ENCODE measurements at places on chromosomes 4 and X. TPM values are rescaled to one million over a fixed set of nuclear protein-coding genes. Genes with fewer than 3 reads are reported as not detected.

GRCh38 chr4:43481526-43481925 is 589.0 kb downstream of the GRXCR1 start:
- DNase-seq, result no peak

DNA sequence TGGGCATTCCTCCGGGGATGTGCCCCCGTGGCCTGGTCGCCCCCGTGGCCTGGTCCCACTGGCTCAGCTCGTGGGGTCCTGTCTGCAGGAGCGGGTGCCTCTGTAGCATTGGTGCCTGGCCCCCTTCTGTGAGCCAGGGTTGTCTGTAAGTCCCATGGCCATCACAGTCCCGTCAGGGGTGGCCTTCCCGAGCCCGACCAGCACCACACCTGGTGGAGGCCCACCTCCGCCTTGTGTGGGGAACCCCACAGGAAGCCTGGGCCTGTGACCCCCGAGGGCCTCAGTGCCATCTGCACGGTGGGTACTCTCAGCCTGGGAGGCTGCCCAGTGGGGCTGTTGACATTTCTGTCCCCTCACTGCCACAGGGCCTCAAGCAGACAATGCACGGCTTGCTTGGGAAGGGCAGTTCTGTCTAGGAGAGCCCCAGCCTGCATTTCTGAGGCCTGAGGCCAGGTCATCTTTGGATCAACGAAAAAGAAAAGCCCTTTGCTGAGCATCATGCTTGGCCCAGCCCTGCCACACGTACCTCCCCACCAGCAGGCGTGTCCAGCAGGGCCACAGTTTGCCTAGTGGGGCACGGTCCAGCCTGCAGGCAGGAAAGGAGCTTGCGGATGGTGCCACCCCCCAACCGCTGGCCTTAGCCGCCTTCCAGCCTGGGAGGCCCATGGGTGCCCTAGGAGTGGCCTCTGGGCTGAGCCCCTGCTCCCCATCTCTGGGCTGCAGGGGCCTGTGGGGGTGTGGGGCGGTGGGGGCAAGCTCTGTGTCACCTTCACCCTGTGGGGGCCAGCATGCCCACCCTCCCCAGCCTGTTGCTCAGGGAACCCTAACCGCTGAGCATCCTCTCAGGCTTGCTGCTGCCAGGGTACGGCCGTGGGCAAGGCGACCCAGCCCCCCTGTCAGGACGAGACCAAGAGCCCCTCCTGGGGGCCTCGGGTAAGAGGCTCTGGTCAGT is 23.2 kb downstream of the NKX1-1 start:
- no peak for DNase-seq

- no peak for DNase-seq
Measured at GRCh38 chr4:165111906-165112367, 723 bp downstream of the TMEM192 start.

GRCh38 chr4:154001193-154001592 is 212.3 kb upstream of the SFRP2 start:
- no peak for DNase-seq

MAP7D3 gene
- 15.7 TPM for polyA plus RNA-seq

- DNase-seq, result no peak
Measured at GRCh38 chr4:174222266-174222872, 61.1 kb downstream of the FBXO8 start.

DNA sequence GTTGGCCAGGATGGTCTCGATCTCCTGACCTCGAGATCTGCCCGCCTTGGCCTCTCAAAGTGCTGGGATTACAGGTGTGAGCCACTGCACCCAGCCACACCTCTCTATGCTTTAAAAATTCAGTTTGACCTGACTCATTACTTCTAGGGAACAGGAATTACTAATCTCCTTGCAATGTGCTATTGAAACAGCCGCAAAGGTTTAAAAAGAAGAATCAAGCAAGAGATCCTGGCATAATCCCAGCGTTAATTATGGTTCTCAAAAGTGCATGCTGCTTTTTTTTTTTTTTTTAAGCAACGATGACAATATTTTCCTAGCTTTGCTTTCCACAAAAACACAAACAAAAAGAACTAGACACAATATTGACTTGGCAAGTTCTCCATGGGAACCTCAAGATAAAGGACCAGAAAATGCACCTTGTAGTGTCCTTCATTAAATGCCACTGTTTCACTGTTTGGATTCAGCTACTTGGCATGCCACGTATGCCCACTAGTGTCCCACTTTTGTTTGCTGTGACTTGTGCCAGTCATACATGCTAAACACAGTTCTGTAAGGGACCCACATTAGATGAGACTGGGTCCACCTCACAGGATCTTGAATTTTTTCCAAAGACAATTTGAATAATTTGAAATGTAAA is 112.6 kb upstream of the PPARGC1A start:
- no peak for DNase-seq

DNA sequence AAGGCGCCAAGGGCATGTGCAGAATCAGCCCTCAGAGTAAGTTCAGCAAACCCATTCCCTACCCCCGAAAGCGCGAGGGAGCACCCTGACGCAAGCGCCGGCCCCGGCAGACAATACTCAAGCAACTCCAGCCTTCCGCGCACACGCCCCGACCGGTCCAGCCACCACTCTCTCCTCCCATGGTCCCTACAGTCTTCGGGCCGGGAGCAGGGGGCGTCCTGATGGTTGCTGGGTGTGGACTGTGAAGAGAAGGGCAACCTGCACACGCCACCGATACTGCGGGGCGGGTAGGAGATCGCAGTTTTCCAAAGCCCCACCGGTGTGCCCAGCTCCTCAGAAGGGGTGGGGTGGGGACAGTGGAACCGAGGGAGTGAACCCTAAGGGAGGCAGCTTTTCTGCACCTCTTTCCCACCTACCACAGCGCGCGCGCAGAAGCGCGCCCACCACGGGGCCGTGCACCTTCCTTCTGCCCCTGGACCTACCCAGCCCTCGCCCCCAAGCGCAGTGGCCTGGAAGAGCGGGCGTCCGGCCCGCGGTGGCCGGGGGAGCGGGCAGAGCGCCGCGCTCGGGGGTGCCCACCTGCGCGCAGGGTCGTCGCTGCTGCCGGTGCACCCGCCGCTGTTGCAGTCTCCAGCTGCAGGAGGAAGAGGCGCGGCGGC is 650.2 kb upstream of the DIPK2B start:
- no peak for DNase-seq

- no peak for DNase-seq
Measured at GRCh38 chrX:23749129-23749528, 6.1 kb upstream of the ACOT9 start.

GRCh38 chr4:77623091-77623490 is 17.5 kb downstream of the CXCL13 start:
- DNase-seq, result no peak

ENPEP gene
- 0.75 TPM for polyA plus RNA-seq

DNA sequence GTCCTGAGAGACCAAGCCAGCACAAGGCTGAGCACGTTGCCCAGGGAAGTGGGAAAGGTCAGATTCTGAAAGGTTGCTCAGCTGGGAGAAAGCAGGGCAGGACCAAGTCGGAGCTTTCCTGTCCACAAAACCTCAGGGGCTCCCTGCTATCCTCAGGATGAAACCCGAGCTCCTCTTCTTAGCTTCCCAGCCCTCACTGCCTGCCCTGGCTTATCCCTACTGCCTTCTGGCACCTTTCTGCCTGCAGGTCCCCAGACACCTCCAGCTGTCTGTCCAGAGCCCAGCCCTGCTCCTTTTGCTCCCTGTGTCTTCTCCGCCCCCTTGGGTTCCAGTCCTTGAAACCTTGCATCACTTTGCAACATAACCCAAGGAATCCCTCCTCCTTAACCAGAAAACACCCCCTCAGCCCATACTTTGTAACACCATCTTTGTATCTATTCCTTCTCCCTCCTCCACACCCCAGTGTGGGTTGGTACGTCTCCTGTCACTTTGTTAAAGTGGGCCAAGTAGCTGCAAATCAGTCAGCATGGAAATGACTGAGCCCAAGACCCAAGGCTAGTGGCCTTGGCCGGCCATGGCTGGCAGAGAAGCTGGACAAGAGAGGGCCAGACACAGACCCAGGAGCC is 20.0 kb upstream of the PRRG3 start:
- no peak for DNase-seq

GRCh38 chr4:102734591-102735385 is 26.0 kb downstream of the MANBA start:
- no peak for DNase-seq

DNA sequence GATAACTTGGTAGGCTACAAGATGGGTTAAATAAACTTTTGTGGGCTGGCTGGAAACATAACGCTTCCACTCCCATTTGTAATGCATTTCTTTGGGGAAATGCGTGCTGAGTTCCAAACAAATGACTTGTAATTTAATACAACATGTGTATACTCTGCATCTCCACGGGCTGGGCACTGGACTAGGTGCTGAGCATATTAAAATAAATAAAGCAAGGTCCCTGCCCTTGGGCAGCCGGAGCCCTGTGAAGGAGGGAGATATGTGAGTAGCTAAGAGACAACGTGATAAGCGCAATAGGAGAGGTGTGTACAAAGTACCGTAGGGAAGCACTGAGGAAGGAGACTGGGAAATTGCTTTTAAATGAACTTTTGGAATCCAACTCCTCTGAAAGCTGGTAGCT is 147.2 kb upstream of the RBPJ start:
- DNase-seq, result no peak

GRCh38 chr4:168740691-168741090 is 243.8 kb downstream of the PALLD start:
- no peak for DNase-seq

ABLIM2 gene
- polyA plus RNA-seq, result 0.07 TPM

GRCh38 chrX:12767856-12768255 is 23.4 kb upstream of the PRPS2 start:
- no peak for DNase-seq

DNA sequence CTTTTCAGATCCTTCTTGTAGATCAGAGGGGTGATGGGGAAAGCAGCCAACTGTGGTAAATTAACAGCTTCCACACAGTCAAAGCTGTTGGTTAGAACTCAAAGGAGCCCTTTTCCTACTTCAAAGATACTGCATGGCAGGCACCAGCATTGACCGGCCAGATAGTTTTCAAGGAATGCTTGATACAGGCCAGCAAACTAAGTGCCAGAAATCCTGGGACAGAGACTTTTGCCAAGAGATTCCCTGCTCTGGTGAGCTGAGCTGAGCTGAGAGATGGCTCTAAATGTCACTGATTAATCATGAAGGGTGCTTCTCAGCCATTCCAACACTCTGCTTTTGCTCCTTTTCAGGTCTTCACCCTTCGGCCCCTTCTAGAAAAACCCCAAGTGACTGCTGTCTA is 131.6 kb upstream of the MED14 start:
- DNase-seq, result no peak

DNA sequence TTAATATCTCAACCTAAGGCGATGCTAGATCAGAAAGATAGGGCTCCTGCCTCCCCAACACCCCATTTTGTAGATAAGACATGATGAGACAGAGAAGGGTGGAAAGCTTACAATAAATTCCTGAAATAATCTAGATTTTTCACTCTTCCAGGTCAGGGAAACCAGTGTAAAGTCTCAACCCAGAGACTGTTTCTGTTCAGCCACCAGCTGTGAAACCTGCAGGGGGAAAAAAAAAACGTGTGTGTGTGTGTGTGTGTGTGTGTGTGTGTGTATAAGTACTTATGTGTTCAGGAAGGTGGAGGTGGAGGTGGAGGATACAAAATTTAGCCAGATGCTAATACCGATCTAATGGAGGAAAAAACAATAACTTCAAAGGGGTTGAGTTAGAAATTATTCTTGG is 773 bp upstream of the ITM2A start:
- DNase-seq, result no peak

GRCh38 chr4:56099378-56099786 is 150.6 kb downstream of the CEP135 start:
- DNase-seq, result no peak

- no peak for DNase-seq
Measured at GRCh38 chrX:105461016-105461415, 240.5 kb upstream of the TEX13A start.

DNA sequence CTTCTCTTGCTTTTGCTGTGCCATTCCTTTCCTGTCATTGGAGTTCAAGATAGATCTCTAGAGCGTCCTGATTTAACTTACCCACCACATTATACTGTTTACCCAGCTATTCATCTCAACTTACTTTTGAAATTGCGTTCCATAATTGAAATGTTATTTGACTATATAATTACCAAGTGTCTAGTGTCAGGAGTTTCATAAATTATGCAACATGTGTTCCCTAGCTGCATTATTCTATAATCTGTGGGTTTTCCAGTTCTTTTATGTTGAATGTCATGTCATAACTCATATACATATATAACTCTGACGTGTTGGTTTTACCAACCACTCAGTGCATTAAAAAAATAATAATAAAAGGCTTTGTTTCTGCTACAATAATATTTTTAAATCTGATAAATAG is 285.9 kb upstream of the ARSJ start:
- DNase-seq, result no peak

DNA sequence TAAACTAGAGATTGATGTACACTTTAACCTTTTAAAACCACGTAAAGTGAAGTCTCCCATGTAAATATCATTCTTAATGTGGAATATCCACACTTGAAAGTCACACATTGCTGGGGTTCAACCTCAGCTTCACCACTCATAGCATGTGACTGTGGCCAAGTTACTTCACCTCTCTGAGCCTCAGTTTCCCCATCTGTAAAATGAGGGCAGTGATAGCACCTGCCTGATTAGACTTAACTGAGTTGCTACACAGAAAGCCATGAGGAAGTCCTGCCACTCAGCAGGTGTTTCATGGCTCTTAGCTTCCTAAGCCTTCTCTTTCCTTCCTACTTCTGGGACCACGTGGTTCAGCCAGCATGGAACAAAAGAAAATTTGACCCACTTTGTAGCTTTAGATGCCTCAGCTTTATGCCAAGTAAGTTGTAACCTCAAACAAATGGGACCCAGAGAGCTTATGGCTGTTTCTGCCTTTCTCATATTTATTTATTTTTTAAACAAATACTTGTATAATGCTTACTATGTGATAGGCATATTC is 277.3 kb upstream of the KLF3 start:
- no peak for DNase-seq

- no peak for DNase-seq
Measured at GRCh38 chr4:66123831-66124413, 453.6 kb upstream of the EPHA5 start.

GRCh38 chrX:37829721-37830120 is 17.6 kb downstream of the DYNLT3 start:
- no peak for DNase-seq

- DNase-seq, result no peak
Measured at GRCh38 chr4:108544481-108544880, 75.9 kb upstream of the RPL34 start.

DNA sequence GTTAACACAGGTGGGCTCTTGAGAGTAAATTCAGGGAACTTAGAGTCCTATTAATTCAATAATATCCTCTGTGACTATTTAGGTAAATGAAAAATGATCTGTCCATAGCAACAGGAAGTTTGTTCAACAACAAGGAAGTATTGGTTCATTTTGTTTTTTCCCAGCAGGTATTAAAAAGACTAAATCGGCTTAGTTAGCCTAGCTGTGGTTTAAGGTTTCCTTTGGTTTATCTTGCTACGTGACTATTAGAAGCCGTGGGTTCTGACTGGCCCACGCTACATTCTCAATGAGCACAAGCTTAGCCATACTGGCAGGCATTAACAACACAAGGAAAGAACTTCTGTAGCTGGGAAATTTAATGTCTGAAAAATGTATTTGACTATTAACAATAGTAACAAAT is 168.8 kb upstream of the HS3ST1 start:
- DNase-seq, result no peak

GRCh38 chr4:6123541-6123940 is 76.8 kb downstream of the JAKMIP1 start:
- DNase-seq, result no peak
